ENCODE measurements at places on chromosomes 2 and 18.

DNA sequence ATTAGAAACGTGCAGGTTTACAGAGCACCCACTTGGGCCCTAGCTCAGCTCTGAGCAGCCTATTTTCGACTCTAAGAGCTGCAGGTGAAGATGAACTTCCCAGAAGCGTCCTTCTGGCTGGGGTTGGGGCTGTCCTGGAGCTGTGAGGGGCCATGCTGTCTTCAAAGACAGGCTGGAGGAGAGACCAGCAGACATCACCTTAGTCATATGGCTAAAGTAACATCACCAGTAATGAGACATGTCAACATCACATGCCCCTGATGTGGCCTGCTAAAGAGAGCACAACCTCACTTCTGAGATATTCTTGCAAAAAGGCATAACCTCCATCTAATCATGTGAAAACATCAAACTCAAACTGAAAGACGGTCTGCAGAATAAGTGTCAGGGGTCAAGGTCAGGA is 87.2 kb upstream of the ZNF532 start:
- DNase-seq: no peak

GRCh38 chr2:144137705-144138428 is 382.1 kb downstream of the ZEB2 start:
- no peak for DNase-seq

DNA sequence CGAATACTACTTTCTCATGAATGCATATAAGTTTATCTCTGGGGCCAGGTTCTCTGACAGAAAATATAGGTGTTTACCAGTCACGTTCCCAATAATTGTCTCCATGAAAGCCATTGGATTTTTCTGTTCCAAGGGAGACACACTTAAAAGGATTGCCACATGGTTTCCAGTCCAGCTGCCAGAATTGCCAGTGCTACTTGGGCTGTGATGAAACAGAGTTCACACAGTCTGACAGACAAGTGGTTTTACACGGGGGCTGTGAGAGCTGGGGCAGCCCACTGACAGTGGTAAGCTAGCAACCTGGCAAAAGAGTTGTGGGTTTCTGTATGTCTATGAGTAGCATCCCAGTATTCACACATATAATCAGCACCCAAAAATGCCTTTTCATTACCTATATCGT is 27.7 kb upstream of the ATRAID start:
- DNase-seq: no peak

- DNase-seq: no peak
Observed at GRCh38 chr18:23069481-23069880, 65.8 kb upstream of the CABLES1 start.

DNA sequence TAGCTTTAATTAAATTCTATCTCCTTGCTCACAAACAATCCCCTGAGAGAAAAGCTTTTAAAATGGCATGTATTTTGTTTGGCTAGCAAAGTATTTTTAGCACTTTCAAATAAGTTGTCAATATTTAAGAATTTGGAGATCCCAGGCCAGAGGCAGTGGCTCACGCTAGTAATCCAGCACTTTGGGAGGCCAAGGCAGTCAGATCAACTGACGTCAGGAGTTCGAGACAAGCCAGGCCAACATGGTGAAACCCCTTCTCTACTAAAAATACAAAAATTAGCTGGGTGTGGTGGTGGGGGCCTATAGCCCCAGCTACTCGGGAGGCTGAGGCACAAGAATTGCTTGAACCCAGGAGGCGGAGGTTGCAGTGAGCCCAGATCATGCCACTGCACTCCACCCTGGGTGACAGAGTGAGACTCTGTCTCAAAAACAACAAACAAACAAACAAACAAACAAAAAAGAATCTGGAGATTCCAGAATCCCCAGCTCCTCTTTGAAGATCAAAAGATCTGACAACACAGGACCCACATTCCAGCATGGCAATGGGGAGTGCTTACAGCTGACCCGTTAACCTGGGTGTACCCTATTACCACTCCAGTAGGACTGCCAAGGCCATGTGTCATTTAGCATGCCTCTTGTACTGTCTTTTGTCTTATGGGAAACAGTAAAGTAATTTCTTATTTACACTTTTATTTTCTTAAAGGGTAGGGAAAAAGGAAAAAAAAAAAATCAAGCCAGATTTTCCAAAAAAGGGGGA is 21.9 kb downstream of the SLC40A1 start:
- no peak for DNase-seq

GRCh38 chr2:77428946-77429345 is 93.2 kb downstream of the LRRTM4 start:
- DNase-seq: no peak

DNA sequence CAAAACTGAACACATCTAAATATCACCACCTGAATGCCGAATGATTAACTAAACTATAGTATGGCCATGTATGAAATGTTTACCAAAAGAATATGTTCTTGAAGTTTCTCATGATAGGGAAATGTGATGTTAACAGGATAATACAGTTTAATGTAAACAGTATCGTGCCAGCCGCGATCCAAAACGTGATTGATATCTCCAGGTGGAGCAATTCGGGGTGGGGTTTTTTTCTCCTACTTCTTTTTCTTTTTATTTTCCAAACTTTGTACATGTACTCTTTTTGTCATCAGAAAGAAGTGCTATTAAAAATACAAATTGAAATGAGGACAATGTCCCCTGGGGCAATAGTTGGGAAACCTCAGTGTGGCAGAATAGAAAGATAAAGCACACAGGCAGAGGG is 4.0 kb upstream of the BIN1 start:
- DNase-seq: no peak

GRCh38 chr2:58308435-58308834 is 67.3 kb upstream of the FANCL start:
- DNase-seq: no peak

DNA sequence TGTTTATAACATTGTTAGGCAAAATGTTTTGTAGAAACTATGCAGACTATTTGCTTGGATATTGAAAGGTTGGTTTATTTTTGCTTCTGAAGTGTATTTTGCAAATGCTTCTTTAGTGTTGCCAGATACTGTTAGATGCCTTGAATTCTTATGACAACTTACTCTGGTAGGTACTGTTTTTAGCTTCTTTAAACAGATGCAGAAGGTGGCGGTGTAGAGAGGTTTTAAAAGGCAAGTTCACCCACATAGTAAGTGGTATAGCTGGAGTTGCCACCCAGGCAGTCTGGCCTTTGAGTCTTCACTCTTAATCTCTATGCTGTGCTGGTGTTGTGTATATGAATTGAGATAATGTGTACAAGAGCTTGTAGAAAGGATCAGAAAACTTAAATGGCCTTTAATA is 3.6 kb downstream of the PCYOX1 start:
- no peak for DNase-seq

GRCh38 chr2:110114831-110115255 is 779 bp downstream of the MALL start:
- DNase-seq: no peak

DNA sequence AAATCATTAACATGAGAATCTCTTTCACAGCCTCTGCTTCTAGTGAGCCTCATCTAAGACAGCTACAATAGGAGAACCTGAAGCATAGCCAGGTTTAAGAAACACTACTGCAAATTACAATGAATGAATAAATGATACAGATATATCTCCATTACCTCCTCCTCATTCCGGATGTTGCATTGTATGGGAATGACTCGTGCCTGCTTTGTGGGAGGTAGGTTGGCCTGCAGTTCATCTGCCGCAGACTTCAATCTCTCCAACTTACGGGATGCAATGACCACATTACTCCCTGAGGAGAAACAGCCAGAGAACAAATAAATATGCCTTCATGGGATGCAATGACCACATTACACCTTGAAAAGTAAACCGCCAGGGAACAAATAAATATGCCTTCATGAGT is 15.4 kb downstream of the PECR start:
- no peak for DNase-seq
